ENCODE measurements at places on chromosomes 13 and 19.

GRCh38 chr19:12806242-12807081 lies at the start of gene RNASEH2A:
TSS of gene RNASEH2A (plus strand) at chr19:12806584. CDS start at chr19:12806674, 90 bp downstream.
- peak; percentile 83 for DNase-seq

DNA sequence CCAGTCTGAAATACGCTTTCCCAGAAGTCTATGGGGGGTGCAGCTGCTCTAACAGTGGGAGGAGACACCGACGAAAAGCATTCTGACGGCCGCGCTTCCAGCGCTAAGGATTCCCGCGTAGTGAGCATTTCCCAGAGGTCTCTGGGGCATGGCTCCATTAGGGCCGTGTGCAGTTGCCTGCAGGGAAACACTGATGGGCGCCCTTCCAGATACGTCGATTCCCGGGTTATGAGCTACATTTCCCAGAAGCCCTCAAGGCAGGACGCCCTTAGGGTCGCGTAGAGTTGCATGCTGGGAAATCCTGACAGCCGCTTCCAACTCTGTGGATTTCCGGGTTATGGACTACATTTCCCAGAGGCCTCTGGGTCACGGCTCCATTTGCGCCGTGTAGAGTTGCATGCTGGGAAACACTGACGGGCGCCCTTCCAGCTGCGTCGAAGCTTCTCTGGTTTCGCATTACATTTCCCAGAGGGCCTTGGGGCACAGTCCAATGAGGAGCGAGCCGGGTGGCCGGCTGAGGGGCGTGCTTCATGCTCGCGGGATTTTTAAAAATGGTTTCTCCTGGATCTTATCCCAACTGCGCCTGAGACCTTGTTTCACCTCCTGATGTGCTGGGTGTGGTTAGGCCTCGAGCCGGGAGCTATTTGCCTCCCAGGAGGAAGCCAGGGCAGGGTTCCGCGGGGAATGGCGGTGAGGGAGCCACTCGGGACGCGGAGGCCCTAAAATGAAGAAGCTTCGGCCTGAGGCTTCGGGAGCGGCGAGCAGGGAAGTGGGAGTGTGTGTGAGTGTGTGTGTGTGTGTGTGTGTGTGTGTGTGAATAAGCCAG lies 17.2 kb upstream of the ZNF331 start:
- peak; percentile 85 for DNase-seq

DNA sequence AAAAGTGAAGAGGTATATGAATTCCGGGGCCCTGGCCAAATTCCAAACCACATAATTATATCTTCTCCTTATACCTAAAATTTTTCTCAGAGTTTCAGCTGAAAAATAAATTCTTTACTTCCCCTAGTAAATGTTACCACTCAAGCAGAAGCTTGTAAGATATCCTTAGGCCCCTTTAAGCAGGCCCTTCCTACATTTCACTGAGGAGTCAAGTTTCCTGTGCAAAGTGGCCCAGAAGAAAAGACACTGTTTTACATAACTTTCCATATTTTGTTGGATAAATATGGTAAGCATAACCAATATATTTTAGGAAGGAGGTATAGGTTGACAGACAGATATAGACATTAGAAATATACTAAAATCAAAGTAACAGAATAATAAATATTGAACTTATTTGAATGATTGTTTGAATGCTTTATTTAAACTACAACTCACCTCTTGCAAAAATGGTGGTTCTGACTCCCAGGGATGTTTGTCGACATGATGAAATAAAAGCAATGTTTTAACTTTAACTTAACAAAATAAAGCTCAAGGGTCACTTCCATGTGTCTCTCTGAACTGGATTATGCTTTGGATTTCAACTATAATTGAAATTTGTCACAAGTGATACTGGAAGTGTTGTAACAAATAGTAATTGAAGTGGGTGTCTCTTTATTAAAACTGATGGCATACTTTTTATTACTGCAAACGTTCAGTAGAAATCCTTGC lies 141.2 kb downstream of the SPRY2 start:
- DNase-seq: no peak

- no peak for DNase-seq
These were observed 83.0 kb downstream of the TSHZ3 start for GRCh38 chr19:31266196-31266595.

GRCh38 chr13:28031220-28031895 lies 42.9 kb upstream of the URAD start:
- DNase-seq: no peak

DNA sequence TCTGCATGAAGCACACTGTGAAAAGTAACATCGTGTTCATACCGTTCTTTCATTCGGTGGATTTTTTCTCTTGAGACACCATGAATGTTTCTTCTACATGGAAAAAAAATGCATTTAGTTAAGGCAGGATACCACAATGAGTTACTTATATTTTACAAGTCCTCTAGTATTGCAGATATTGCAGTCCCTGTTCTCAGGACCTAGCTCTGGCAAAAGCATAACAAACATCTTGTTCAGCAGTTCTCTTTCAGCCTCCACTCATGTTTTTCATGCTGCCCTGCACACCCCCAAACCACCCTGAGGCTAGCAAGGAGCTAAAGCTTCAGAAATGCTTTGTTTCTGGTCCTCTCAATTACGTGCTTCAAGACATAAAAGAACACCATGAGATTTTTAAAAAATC lies 24.8 kb downstream of the N4BP2L1 start:
- DNase-seq: no peak

DNA sequence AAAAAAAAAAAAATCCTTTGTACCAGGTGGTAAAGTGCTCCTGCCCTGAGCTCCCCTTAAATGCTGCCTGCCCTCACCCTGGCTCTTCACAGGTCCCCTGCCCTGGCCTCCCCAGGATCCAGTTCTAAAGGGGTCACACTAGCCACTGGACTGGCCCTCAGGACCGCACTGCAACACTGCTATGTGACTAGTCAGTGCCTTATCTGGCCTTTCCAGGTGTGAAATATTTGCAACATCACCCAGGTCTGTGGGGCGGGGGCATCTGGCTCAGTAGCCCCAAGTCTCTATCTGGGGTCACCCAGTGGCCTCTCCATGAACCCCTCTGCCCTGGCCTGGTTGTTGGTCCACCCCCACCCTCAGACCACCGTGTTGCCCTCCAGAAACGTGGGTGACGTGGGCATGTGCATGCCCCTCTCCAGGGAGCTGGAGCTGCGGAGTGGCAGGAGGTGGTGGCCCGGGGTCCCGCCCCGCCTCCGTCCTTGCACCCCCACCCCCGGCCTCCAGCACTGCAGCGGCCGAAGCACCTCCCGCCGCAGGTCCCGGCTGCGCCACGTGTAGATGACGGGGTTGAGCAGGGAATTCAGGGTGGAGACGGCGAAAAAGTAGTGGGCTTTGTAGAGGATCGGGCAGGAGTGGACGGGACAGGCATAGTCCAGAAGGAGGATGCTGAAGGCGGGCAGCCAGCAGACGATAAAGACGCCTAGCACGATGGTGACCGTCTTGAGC lies 7.5 kb downstream of the S1PR2 start:
- DNase-seq: no peak

DNA sequence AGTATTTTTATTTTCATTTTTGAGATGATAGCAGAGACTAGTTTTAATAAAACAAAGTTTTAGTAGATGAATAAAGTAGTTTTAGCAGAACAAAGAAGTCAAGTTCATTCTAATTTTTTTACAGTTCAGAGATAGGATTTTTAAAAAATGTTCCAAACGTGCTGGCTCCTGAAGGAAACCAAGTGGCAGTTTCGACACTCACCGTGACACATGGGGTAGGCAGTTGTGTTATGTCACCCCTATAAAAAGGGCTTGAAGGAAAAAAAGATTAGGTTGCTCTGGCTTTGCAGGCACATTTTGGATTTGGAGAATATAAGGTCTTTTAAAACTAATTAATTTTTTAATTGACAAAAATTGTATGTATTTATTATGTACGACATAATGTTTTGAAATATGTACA lies 305.2 kb downstream of the NDFIP2 start:
- no peak for DNase-seq

- DNase-seq: no peak
These were observed 3.8 kb upstream of the SLC25A42 start for GRCh38 chr19:19059837-19060611.

GRCh38 chr13:74084375-74084935 lies 49.7 kb downstream of the KLF12 start:
- no peak for DNase-seq

GRCh38 chr13:105139048-105139379 lies 1396.4 kb downstream of the EFNB2 start:
- DNase-seq: no peak

GRCh38 chr13:27926644-27927434 lies 7.0 kb downstream of the PDX1 start:
- no peak for DNase-seq

GRCh38 chr19:48745208-48745995 lies 1.3 kb downstream of the IZUMO1 start:
- peak; percentile 48 for DNase-seq

- no peak for DNase-seq
These were observed 9.9 kb upstream of the EHD2 start for GRCh38 chr19:47703301-47703700.

- no peak for DNase-seq
These were observed 646.5 kb upstream of the SLITRK6 start for GRCh38 chr13:86445672-86446071.

DNA sequence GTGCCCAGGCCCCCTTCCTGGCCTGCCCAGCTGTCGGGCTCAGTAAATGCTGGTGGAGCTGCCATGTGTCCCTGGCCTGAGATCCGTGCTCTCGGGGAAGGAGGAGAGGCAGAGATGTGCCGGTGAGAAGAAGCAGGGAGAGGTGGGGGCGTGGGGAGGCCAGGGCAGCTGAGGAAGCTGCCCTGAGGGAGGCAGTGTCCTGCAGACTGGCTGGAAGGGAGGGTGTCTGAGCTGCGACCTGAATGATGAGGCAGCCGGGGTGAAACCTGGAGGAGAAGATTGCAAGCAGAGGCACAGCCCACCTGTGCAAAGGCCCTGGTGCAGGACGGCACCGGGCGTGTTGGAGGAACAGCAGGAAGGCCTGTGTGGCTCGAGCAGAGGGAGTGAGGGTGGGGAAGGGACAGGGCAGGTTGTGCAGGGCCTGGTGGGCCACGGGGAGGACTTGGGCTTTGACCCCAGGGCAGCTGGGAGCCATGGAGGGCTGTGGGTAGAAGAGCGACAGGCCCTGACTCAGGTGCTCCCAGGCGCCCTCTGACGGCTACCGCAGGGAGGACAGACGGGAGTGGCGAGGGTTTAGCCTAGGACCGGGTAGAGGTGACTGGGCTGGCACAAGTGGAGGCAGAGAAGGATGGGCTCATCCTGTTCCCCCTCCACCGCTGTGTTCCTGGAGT lies 14.0 kb upstream of the CELF5 start:
- peak; percentile 74 for DNase-seq

GRCh38 chr19:13505164-13505695 lies 1.0 kb downstream of the CACNA1A start:
- DNase-seq: no peak

- no peak for DNase-seq
These were observed 27.9 kb downstream of the COL4A2 start for GRCh38 chr13:110334841-110335490.

GRCh38 chr19:5434970-5435641 lies 20.1 kb upstream of the ZNRF4 start:
- DNase-seq: no peak

DNA sequence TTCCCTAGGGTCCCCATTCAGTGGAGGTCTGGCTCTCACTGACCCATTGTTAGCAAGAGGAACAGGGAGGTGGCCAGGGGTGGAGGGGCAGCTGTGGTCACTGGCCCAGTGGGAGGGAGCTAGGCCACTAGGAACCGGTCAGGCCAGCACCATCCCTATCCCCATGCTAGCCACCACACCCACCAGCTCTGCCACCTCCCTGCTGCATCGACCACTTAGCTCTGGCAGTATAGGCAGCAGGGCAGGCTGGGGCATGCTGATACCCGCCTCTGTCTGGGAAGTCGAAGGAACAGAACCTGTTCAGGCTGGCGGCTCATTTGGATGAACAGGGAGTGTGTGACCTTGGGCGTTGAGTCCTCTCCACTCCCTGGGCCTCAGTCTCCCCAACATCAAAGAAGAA lies 4.7 kb downstream of the PPP1R13L start:
- DNase-seq: no peak

- DNase-seq: no peak
These were observed 4.1 kb upstream of the PNKP start for GRCh38 chr19:49871349-49871985.

GRCh38 chr19:55256562-55257460 lies 2.0 kb downstream of the PPP6R1 start:
- no peak for DNase-seq

GRCh38 chr13:36282821-36283432 lies 14.7 kb downstream of the CCDC169 start:
- DNase-seq: no peak

- DNase-seq: no peak
These were observed 5.7 kb upstream of the CDC42EP5 start for GRCh38 chr19:54478677-54479266.

GRCh38 chr19:50839712-50840655 lies 6.6 kb upstream of the KLK15 start:
- no peak for DNase-seq

GRCh38 chr13:37097076-37097475 lies 8.4 kb downstream of the CSNK1A1L start:
- no peak for DNase-seq

GRCh38 chr19:31074199-31075125 lies 274.8 kb downstream of the TSHZ3 start:
- DNase-seq: no peak

- peak; percentile 29 for DNase-seq
These were observed 64.2 kb upstream of the UQCRFS1 start for GRCh38 chr19:29277102-29277501.

GRCh38 chr19:391726-392374 lies 17.1 kb downstream of the C2CD4C start:
- no peak for DNase-seq

DNA sequence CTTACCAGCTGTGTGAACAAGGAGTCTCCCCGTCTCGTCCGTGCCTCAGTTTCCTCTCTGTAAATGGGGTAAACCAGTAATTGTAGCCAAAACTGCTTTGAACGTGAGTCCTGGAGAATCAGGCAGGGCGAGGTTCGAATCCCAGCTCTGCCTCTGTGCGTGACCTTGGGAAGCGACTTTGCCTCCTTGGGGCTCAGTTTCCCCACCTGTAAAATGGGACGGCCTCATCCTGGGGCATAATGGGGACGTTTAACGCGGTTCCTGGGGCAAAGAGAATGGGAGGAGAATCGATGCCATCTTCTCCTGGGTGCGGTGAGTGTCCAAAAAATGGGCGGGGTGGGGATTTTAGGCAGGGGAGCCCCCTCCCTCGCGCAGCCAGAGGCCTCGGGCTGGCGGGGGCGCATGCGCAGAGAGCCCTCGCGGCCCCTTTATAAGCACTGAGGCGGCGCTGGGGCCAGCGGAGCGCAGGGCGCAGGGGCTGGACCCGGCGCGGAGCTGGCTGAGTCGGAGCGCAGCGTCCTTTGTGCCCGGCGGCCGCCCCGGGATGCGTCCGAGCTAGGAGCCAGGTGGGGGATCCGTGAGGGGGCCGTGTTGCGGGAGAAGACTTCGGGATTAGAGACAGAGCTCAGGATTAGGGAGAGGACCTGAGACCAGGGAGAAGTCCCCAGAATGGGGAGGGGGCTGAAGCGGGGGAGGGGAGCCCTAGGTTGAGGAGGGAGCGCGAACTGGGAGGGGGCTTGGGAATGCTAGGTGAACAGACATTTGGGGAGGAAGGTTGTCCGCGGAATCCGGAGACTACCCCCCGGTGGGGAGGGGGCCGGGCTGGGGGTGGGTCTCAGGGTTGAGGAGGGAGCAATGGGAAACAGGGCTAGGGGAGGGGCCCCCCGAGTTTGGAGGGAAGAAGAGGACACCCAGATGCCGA lies at the start of gene NCAN:
Gene NCAN (plus strand): TSS at position 460 of the 922 bp plus-strand sequence. CDS start 4,996 bp downstream, outside the sequence.
- DNase-seq: no peak
